Fibroblast of skin of back (primary cell): ENCODE measurements at places on chromosomes 5 and 9.
A peak's percentile ranks its signal among the peaks of the same experiment; 100 is the strongest.

GRCh38 chr5:72325566-72326305 is 5.6 kb downstream of the PTCD2 start:
- DNase-seq, result peak; percentile 53

DNA sequence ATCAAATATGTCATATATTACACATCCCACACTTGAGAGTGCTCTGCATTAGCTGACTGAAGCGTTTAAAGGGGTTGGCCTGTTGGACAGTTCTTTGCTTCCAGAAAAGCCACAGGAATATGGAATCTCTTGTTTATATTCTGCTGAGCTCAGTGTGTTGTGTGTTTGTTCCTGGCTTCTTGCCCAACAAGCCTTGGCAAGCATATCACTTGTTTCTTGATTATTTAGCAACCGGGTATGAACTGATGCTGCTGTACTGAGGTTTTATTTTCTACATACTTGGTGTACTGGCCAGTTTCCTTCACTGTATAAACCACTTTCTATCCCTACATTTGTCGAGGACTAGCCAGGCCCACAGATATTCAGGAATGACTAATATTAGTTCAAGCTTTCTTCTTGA is 378.9 kb downstream of the KCTD16 start:
- DNase-seq, result peak; percentile 7

DNA sequence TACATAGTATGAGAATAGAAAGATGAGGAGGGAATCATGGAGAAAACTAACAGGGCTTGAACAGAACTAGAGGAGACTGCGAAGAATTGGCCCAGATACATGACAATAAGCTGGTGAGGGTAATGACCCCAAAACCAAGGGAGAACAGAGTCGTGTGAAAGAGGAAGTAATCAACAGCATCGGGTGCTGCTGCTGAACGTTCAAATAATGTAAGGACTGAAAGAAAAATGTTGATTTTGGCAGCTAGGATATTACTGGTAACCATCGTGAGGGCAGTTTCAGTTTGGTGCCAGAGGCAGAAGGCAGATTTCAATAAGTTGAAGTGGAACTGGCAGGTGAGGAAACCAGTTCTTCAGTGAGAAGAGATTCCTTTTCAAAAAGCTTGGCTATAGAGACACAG is 66.8 kb upstream of the SMC2 start:
- DNase-seq, result no peak

- DNase-seq, result peak; percentile 59
Measured at GRCh38 chr9:4762886-4763541, 22.0 kb upstream of the AK3 start.

- no peak for DNase-seq
Measured at GRCh38 chr9:108083160-108083750, 593.7 kb upstream of the KLF4 start.

DNA sequence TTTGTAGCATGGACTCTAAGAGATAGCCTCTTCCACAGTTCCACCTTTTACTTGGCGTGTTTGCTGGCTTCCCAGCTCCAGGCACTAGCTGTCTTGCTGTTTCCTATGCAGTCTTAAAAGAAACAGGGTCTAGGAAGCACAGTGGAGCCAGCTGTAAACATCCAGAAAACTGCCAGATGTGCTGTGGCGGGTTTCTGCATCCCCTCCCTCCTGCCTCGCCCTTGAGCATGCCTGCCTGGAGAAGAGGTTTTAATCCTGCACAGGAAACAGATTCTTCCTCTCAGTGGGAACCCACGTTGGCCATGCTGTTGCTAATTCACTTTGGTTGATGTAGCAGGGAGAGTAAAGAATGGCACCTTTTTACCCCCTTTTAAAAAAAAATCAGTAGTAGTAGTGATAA is 121.3 kb downstream of the RPS23 start:
- no peak for DNase-seq

GRCh38 chr5:154243736-154244135 is 53.2 kb downstream of the GALNT10 start:
- DNase-seq, result peak; percentile 48

DNA sequence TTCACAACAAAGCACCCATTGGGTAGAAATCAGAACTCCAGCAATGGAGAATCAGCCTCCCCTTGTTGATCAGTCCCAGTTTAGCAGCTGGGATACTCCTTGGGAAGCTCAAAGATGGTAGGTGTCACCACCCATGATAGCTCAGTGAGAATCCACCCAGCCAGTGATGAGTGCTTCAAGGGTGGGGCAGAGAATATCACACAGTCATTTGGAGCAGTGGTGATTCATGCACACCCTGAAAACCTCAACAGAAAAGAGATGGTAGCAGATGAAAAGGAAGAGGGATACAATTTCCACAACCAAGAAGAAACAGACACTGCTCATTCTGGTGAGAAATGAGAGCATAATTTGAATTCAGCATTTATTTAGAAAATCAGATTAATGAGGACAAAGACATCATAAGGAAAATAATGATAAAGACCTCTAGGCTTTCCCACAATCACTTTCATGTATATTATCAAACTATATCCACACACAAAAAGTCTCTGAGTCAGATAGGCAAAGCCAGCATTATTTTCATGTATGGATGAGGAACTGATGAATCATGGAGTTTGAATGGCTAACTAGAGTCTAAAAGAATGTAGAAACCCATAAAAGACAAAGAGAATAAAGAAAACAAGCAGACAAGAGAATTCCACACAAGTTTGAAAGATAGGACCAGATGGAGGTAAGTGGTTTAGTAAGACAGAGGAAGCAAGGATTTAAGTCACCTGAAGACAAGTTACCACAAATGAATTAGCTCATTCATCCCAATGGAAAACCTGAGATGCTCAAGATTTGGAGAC is 82.9 kb downstream of the FEM1C start:
- DNase-seq, result peak; percentile 93

DNA sequence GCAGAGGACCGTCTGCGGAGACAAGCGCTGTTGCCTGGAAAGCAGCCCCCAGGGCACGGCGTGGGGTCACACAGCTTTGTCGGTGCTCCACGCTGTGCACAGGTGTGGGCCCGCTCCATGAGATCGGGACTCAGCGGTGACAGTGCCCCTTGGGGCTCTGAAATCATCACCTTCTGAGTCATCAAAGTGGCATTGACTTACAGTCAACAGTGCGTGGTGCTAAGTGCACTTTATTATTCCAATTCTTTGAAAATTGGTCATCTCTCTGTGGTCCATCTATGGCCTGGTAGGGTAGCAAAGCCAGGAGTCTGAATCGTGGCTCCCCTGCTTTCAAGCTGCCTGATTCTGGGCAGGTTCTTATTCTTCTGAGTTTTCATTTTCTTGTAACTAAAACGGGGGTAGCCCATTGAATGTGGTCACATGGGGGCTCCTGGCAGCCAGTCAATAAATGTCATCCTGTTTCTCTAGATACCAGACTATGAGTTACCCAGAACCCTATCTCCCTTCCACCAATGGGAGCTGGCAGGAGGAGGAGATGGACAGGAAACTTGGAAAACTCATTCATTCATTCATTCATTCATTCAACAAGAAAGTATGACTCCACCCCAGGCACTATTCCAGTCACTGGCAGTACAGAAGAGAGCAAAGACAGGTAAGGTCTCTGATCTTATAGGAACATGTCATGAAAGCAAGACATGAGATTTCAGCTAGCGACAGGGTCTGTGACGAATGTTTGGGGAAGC is 20.3 kb upstream of the UNC5A start:
- DNase-seq, result peak; percentile 11

DNA sequence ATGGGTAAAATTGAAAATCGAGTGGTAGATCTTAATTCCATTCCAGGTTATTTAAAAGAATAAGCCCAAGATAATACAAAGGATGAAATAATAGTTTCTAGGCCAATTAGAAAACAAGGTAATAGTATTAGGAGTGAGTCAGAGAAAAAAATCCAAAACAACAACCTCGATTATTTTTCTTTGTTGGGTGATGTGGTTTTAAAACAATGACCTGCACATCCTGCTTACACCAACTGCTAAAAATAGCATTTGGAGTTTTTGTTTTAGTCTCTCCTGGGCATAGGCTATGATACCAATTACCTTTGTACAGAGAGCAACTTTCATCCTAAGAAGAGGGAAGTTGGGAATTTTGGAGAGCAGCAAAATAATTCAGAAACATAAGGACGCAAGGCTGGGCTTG is 101.7 kb upstream of the MYO10 start:
- peak; percentile 68 for DNase-seq

DNA sequence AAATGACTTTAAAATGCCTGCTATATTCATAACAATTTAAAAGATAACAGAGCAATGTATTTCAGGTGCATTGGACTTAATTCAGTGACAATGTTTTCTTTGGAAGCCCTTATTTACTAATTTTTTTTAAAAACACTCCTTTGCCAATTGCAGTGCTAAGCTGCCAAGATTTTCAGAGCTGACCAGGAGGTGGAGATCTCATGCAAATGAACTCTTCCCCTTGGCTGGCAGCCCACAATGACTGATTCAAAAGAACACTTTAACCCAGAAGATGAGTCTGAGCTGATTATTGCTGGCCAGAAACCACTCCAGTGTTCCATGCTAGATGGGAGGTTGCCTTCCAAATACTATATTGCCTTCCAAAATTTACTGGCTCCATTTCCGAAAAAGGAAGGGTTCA is 128.3 kb upstream of the CCNH start:
- peak; percentile 20 for DNase-seq

GRCh38 chr5:55416306-55416705 is 108.5 kb downstream of the MTREX start:
- DNase-seq, result peak; percentile 39

- peak; percentile 43 for DNase-seq
Measured at GRCh38 chr5:172370648-172371545, 83.4 kb downstream of the SH3PXD2B start.

- DNase-seq, result peak; percentile 47
Measured at GRCh38 chr5:17316970-17317459, 99.6 kb downstream of the BASP1 start.

DNA sequence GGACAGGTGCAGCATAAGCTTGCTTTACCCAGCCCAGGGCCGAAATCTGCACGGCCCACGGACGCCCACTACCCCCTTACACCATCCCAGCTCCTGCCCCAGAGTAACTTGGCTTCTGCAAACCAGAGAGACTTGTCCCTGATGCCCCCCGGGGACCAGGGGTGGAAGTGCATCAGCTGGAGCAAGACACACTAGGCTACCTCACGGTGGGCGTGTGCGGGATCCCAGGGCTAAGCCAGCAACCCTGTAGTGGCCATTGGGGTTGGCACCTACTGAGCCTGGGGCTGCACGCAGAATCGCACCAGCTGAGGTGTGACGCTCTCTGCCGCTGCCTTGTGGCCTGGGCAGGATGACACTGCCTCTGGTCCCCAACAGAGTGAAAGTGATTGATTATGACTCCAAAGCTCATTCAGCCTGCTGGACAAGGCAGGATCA is 6.1 kb upstream of the ZNF79 start:
- no peak for DNase-seq

DNA sequence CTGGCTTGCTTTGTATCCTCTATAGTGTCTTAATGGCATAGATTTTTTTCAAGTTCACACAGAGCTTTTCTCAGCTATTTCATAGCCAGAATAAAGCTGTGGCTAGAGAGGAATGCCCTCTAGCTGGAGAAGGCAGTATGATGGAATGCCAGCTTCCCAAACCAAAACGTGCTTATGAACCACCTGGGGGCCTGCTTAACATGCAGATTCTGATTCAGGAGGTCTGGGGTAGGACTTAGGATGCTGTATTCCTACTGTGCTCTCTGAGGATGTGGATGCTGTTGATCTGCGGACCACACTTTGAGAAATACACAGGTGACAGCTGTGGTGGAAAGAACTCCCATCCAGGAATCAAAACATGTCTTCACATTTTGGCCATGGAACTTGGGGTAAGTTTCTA is 49.9 kb upstream of the DPYSL3 start:
- peak; percentile 17 for DNase-seq

GRCh38 chr5:61347080-61347479 is 15.0 kb downstream of the ZSWIM6 start:
- no peak for DNase-seq

- no peak for DNase-seq
Measured at GRCh38 chr5:131357739-131358561, 94.1 kb downstream of the CDC42SE2 start.

DNA sequence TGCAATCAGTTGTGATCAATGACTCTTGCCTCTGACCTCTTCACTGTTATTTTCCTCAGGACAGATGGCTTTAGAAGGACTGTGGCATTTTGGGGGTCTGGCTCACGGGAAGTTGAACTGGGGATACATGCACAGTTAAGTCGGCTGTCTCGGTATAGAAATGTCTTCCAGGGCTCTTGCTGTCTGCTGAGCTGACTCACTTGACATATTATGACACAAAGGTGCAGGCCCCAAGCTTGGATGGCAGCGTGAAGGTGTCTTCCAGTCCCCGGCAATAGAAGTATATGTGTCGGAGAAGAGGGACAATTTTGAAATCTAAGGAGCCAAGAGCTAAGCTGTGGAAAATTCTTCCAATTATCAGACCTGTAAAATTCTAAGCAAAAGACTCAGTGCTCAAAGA is 9.8 kb upstream of the ARSI start:
- DNase-seq, result no peak

- DNase-seq, result peak; percentile 17
Measured at GRCh38 chr5:56676091-56676768, 139.1 kb upstream of the MAP3K1 start.

DNA sequence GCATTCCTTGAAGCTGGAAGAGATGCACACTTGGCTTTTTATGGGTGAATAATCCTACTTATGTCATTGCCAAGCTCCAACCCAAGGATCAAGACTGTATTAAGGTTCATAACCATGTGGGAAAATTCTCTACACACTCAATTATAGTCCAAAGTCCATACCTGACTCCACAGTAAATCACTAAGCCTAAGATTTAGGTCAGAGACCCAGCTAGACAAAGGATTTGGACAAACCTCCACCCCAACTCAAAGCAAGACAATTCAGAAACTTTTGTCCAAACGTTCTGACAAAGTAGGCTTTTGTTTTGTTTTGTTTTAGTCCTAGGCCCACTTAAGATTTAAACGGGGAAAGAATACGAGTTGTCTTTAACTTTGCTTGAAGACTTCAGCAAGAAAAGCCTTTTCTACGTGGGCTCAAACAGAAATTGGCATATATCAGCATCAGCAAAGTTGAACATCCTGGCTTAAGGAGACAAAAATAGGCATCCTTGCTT is 1.7 kb downstream of the MEGF9 start:
- DNase-seq, result no peak

DNA sequence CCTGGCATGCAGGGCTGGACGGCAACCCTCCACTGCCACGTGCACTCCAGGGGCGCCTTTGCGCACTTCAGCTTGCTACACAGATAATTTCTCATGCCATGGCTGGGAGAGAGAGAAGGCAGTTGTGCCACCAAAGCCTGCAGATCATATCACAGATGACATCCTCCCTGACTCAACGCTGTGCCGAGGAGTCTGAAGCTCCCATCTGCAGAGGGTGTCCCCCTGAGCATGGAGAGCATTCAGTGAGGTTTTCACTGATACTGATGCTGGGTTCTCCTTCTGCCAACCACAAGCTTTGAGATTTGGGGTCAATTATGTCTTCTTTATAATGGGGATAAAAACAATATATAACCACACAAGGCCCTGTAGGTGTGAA is 607.4 kb upstream of the ADAMTS16 start:
- DNase-seq, result no peak

- no peak for DNase-seq
Measured at GRCh38 chr5:101278917-101279316, 375.8 kb upstream of the ST8SIA4 start.

- DNase-seq, result no peak
Measured at GRCh38 chr5:128220841-128221240, 137.3 kb downstream of the SLC12A2 start.
